GM13976 (cell line): ENCODE measurements at places on chromosomes 5 and 9.

DNA sequence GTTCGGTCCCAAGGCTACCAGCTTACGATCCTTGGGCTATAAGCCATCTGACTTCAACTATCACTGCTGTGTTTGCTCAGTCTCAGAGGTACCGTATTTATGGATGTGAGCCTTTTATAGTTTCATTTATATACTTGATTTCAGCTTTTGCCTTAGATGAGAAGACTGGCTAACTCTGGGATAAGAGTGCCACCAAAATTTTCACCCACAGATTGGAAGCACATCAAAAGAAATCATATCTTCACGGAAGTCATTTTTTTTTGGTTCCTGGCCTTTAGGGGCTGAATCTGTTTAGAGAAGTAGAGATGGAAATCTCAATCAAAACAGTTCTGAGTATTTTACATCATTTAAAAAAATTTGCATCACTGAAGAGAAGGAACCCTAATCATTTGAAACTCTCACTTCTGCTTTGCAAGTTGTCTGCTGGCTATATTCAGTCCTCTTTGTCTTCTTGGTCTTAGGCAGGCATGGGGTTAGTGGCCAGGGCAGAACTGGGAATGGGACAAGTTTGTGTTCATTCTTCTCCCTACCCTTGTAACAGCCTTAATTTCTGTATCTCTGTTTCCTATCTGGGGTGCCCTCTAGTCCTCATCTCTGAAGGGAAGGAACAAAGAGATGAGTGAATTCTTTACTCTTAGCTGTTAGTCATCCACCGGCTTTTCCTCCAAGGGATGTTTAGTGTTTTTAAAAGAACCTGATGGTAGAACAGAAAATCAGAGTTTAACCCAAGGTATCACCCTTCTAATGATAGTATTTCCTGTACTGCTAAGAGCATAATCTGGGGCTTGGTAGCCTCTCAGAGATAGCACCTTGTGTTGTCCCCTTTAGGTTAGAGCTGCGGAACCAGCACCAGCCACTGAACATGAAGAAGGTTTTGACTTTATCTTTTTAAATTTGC is 14.1 kb upstream of the TNFAIP8 start:
- DNase-seq, result no peak

DNA sequence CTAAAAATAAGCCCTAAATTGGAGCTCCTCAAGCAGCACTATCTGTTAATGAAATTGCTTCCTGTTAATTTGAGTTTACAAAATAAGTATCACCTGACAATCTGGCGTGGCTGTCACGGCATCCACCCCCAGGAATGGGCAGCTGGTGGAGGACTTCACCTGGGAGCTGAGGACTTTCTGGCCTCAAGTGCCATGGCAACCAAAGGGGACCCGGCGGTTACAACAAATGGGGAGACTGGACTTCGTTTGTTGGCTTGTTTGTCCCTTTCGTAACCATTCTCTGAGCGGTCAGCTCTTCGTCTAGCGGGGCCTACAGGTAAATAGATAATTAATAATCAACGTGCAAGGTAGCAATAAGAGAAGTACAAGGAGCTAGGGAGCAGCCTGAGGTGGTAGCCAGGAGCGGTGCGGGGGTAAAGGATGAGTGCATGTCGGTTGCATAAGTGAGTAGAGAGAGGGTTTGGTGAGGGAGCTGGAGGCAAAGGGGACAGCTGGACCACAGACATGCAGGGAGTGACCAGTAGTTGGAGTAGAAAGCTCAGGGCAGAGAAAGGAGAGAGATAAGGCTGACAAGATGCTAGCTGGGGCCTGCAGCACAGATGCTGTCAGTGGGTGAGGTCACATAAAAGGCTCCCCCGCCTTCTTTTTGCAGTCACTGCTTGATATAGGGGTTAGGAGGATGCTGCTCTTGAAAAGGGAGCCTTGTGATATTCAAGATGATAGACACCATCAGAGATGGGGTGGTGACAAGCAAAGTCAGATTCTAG is 62.5 kb downstream of the HSPA4 start:
- DNase-seq, result no peak

- DNase-seq, result no peak
Observed at GRCh38 chr9:133483611-133484010, 4.7 kb upstream of the SLC2A6 start.

GRCh38 chr5:40331616-40332015 is 348.1 kb upstream of the PTGER4 start:
- DNase-seq, result no peak

GRCh38 chr5:81537905-81538547 is 144.1 kb upstream of the ACOT12 start:
- DNase-seq, result no peak
